Erythroblast (primary cell): ENCODE measurements at places on chromosomes 4 and X.

DNA sequence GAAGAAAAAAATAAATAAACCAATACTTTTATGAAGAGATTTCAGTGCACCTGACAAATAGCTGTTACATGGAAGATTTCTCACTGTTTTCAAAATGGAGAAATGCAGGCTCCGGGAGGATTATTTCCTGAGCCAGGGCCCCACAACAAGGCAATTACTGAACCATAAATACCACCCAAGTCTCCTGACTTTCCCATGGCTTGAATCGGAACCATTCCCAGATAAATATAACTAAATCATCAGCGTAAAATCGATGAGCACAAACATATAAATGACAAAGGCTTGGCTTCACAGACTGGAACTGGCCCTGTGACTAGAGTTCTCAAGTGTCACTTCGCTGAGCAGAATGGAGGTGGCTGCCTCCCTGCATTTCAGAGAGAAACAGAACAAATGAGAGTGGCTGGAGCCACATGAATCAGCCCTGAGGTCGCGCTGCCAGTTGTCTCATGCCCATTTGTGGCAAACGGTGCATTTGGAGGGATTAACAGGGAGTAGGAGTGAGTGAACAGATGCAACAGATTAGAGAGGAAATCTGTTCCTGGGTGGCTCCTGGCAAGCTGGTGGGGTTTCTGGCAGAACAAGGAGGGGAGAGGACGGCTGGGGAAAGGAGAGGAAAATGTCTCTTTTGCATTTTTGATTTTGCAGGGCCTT, 57.3 kb upstream of the STIM2 start:
- DNase-seq = no peak

DNA sequence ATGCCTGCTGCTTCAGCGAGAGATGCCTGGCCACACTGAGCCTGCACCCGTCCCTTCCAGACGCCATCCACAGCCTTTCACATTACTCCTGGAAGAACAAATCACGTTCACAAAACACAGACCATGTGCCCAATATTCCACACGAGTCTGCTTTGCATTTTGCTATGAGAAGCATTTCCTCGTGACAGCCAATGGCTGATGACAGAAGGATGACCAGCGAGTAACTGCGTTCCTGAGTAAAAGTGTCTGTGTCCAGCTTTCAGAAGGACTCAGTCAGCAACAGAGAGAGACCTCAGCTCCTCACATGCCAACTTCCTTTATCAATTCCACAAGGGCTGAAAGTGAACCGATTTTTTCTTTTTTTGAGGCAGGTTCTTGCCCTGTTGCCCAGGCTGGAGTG, 19.5 kb downstream of the NAT8L start:
- no peak for DNase-seq

GRCh38 chr4:78923464-78924312, 15.6 kb downstream of the PAQR3 start:
- DNase-seq = peak; percentile 22

- no peak for DNase-seq
Measured at GRCh38 chr4:143559757-143560147, 46.2 kb downstream of the SMARCA5 start.

GRCh38 chr4:70601422-70602039, 9.5 kb downstream of the AMBN start:
- peak; percentile 66 for DNase-seq

GRCh38 chr4:149794352-149794751, 21.3 kb downstream of the IQCM start:
- no peak for DNase-seq

- DNase-seq = no peak
Measured at GRCh38 chrX:40316502-40316901, 218.7 kb upstream of the BCOR start.

GRCh38 chr4:153628796-153629315, 55.2 kb upstream of the TLR2 start:
- no peak for DNase-seq

DNA sequence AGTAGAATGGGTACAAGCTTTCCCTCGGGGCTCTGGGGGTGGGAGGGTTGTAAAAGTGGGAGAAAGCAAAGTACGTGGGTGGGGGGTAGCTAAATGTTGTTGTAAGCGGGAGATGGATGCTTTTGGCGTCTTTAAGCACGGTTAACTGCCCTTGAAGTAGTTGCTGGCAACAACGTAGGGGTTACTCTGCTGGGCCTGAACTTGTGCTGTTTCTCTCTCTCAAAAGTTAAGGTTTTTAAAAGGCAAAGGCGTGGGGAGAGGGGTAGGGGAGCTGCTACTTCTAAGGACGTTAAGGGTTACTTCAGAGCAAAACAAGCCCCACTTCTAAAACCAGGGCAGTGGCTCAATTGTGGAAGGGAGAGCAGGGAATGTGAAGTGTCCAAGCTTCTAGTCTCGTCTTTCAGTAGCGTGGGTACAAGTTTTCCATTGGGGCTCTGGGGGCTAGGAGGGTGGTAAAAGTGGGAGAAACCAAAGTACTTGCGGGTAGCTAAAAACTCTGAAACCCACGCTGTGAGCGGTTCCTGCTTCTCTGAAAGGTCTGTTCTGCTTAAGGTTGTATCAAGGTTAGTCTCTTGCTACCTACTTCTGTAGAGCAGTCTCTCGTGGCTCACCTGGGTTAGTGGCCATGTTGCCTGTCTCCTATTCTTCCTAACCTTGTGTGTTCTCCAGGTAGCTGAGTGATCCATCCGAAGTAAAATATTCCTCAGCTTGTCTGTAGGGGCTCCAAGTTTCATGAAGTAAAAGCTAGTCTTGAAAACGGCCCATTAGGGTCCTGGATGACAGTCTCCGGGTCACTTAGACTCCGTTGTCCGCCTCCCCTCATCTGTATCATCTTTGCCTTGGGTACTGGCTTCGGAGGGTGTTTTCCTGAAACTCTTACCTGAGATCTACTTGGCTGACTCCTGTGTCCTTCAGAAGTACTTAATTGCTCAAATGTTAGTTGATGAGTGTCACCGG, 1.7 kb upstream of the WDR1 start:
- no peak for DNase-seq

DNA sequence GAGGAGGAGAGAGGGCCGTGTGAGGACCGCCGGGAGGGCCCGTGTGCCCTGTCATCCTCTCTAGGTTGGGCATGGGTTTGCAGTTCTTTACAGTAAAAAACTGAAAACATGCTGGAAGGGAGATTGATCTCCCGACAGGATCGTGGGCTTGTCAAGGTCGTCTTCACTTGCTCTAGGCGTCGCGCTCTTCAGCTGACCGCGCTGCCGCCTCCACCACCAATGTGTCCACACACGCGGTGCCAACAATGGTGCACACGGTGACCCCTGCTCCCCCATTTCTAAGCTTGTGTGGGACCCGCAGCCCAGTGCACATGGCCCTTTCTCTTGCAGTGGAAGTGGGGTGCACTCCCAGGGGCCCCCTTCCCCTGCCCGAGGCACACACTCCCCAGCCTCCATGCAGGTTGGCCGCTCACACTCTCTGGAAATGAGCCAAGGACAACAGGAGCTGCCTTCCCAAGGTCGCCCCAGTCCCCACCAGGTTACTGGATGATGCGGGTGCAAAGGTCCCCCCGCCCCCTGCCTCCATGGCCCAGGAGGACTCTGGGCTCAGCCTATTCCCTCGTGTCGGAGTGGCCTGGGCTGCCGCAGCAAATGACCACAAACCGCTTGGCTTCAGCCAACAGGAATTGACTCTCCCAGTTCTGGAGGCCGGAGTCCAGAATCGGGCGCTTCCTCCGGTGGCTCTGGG, 1.7 kb upstream of the ZFP92 start:
- DNase-seq = no peak

GRCh38 chr4:151673908-151674520, 86.8 kb downstream of the GATB start:
- DNase-seq = peak; percentile 77

DNA sequence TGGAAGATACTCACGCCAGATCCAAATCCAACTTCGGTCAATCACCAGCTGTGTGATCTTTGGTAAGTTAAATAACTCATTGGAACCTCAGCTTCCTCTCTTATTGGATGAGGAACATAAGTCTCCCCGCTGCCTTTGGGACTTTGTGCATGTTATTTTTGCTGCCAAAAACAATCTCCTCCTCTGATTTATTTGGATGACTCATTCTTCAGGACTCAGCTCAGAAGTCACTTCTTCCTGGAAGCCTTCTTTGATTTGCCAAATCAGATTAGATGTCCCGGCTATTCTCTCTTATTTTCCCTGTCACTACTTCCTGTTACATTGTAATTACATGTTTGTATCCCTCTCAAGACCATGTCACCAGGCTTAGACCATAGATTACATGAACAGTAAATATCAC, 138.0 kb upstream of the BOD1L1 start:
- DNase-seq = no peak

DNA sequence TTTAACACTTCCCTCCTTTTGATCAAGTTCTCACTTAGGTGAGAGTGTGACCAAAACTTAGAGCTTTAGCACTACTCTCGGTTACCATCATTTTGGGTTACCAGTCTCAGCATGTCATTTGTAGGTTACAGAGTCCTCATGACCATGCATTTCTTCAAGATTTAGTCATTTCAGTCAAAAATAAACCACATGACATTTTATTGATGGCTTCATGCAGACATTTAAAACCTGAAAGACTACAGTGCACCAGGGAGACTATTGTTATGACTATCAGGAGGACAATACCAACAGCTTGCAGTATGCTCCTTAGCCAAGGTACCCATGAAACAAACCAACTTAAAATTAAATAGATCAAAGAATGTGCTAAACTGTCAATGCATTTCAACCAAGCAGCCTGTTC, 498.1 kb upstream of the FSTL5 start:
- DNase-seq = no peak

DNA sequence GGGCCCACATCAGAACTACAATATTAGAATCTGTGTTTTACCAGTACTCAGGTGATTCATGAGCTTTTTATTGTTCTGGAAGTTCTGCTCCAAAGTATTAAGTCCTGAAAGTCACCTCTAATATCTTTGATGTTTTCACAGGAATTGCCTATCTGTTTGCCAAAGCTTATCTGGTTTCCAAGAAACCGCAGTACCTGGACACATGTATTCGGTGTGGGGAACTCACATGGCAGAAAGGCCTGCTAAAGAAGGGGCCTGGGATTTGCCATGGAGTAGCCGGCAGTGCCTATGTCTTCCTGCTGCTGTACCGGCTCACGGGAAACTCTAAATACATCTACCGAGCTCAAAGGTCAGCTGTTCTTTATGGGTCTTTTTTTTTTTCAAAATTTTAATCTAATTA, 18.4 kb upstream of the XK start:
- DNase-seq = no peak

GRCh38 chr4:156774422-156774821, 197.2 kb downstream of the PDGFC start:
- no peak for DNase-seq

GRCh38 chr4:143353797-143354196, 17.1 kb downstream of the GAB1 start:
- DNase-seq = no peak

GRCh38 chrX:24332878-24333277, 19.0 kb upstream of the SUPT20HL2 start:
- DNase-seq = no peak

- DNase-seq = no peak
Measured at GRCh38 chr4:107572281-107572680, 147.8 kb downstream of the PAPSS1 start.

GRCh38 chr4:87732033-87732765, 67.2 kb upstream of the IBSP start:
- DNase-seq = no peak

GRCh38 chr4:6109842-6110560, 90.3 kb downstream of the JAKMIP1 start:
- no peak for DNase-seq

DNA sequence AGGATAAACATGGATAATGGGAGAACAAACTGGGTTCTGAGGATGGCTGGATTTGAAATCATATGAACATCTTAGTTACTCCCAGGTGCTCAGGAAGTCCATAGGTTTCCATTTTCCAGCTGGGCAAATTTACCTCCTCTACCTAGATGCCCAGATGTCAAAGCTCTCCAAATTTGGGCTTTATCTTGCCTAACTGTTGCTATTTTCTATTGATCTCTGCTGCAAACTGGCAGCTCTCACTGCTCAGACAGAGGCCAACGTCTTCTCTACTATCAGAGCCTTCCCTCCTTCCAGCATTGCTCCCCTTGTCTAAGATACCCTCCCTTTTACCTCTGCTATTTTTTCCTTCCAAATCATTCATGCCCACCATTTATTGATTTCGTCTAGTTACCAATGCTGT, 62.1 kb downstream of the LDB2 start:
- DNase-seq = no peak

DNA sequence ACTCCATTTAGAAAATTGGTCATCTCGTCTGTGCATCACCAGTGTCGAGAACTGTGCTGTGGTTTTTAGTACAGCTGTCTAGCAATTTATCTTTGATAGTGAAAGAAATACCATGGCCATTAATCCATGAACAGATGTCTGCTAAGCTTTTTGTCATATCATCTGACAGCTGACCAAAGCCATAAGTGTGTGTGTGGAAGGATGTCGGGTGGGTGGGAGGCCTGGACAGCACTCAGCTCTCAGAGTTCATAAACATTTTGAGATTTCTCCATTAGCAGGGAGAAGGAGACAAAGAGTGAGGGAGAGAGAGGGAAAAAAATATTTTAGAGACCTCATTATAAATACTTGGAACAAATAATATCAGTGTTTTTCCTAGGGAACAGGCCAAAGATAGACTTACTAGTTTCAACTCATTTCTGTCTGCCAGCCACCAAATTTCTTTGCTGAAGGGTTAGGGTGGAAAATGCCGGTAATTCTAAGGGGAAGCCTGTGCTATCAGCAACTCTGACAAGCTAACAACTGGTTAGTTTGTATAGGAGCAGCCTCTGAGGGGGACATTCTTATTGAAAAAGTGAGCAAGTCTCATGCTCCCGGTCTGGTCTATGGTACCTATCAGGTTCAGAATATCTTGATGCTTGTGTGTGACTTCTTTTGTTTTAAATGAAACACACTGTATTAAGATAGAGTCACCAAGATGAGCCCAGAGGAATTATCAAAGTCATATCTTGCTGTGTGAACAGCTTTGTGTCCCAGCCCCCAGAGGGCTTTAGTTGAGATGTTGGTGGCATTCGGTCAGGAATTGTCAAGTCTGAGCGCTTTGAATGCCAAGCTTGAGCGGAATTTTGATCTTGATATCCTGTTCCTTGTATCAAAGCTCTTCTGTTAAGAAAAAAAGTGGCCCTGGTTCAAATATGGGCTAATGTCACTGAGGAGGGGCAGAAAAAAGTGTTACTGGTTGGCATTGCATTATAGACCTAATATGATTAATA, 41.9 kb upstream of the PDLIM3 start:
- DNase-seq = no peak
